Astrocyte (in vitro differentiated cells and primary cell): ENCODE measurements at places on chromosomes 7 and 10. TPM values are rescaled to one million over a fixed set of nuclear protein-coding genes. Genes with fewer than 3 reads are reported as not detected.

The MKI67 gene
- 2.6 and 4.6 TPM in 2 replicates for total RNA-seq

The SPDYE2 gene
- not detected in 2 replicates for total RNA-seq

The SPDYE1 gene
- not detected in 2 replicates for total RNA-seq

The OR2A5 gene
- not detected in 2 replicates for total RNA-seq

The TYW1B gene
- total RNA-seq: 1.8 and 2.0 TPM in 2 replicates

The WNT16 gene
- total RNA-seq: 0.07 TPM in 1 of 2 replicates, not detected in the other

The VWA2 gene
- total RNA-seq: 0.25 TPM in 1 of 2 replicates, not detected in the other

The GRID2IP gene
- 0.07 and 0.09 TPM in 2 replicates for total RNA-seq

The RAPGEF5 gene
- total RNA-seq: 0.29 and 1.0 TPM in 2 replicates

The OR2A7 gene
- 0.62 and 0.64 TPM in 2 replicates for total RNA-seq

The FLNC gene
- total RNA-seq: 308 and 364 TPM in 2 replicates

The OPN1SW gene
- total RNA-seq: not detected in 2 replicates

The SPDYE9 gene
- total RNA-seq: not detected in 2 replicates

The FAM149B1 gene
- 14.0 and 14.9 TPM in 2 replicates for total RNA-seq

The BMPER gene
- 2.1 and 4.4 TPM in 2 replicates for total RNA-seq

The PFKP gene
- total RNA-seq: 356 and 361 TPM in 2 replicates

The FIS1 gene
- 134 and 140 TPM in 2 replicates for total RNA-seq

The NUTM2E gene
- 0.50 TPM in 1 of 2 replicates, not detected in the other for total RNA-seq

The TACR2 gene
- not detected in 2 replicates for total RNA-seq

The GJC3 gene
- total RNA-seq: not detected in 2 replicates

The GPR26 gene
- 0.09 TPM in 1 of 2 replicates, not detected in the other for total RNA-seq

The CALCR gene
- total RNA-seq: 5.4 and 5.7 TPM in 2 replicates

The TMEM213 gene
- total RNA-seq: not detected in 2 replicates

The CUBN gene
- 2.7 and 3.5 TPM in 2 replicates for total RNA-seq

The NAT16 gene
- 0.16 TPM in 1 of 2 replicates, not detected in the other for total RNA-seq

The SLC25A28 gene
- total RNA-seq: 38.0 and 40.7 TPM in 2 replicates

The DPYSL4 gene
- 25.8 and 26.1 TPM in 2 replicates for total RNA-seq

The NRF1 gene
- 11.7 and 12.7 TPM in 2 replicates for total RNA-seq

The SPOCK2 gene
- total RNA-seq: 0.89 and 1.4 TPM in 2 replicates

The TUBB8 gene
- not detected in 2 replicates for total RNA-seq

The PUS7 gene
- total RNA-seq: 27.0 and 29.5 TPM in 2 replicates

The CLCN1 gene
- total RNA-seq: not detected in 2 replicates

The PALD1 gene
- 1.8 and 2.0 TPM in 2 replicates for total RNA-seq

The TEX36 gene
- not detected in 2 replicates for total RNA-seq

The RAMP3 gene
- not detected in 2 replicates for total RNA-seq

The CHAT gene
- total RNA-seq: 0.12 and 1.00 TPM in 2 replicates

The SPDYE5 gene
- total RNA-seq: not detected in 2 replicates

The CLDN12 gene
- 37.9 and 42.8 TPM in 2 replicates for total RNA-seq

The MSMB gene
- not detected in 2 replicates for total RNA-seq

The PDE6C gene
- not detected in 2 replicates for total RNA-seq

The STK31 gene
- 0.20 and 0.31 TPM in 2 replicates for total RNA-seq

The KNDC1 gene
- 2.6 and 4.1 TPM in 2 replicates for total RNA-seq

The GNGT1 gene
- not detected in 2 replicates for total RNA-seq

The ENTPD1 gene
- total RNA-seq: 0.77 and 0.95 TPM in 2 replicates

The AOAH gene
- total RNA-seq: not detected in 2 replicates

The DYNC1I1 gene
- 3.2 TPM in 2 replicates for total RNA-seq

The ALDH18A1 gene
- total RNA-seq: 121 and 130 TPM in 2 replicates

The LIPN gene
- not detected in 2 replicates for total RNA-seq

The HOXA7 gene
- not detected in 2 replicates for total RNA-seq

The ECHDC3 gene
- total RNA-seq: 1.9 and 2.1 TPM in 2 replicates

The ASB10 gene
- not detected in 2 replicates for total RNA-seq

The STEAP1B gene
- total RNA-seq: 1.1 and 1.3 TPM in 2 replicates

The CNPY1 gene
- total RNA-seq: not detected in 2 replicates

The SLC26A5 gene
- not detected in 2 replicates for total RNA-seq

The SNX8 gene
- 20.9 and 28.9 TPM in 2 replicates for total RNA-seq

The WIPF3 gene
- total RNA-seq: 0.87 and 1.0 TPM in 2 replicates
